ENCODE measurements at places on chromosomes 5 and 9.

- DNase-seq = no peak
Observed at GRCh38 chr5:60504342-60504741, 195.6 kb downstream of the DEPDC1B start.

GRCh38 chr9:91496351-91496750, 72.7 kb upstream of the NFIL3 start:
- DNase-seq = no peak

GRCh38 chr5:9288234-9288633, 257.6 kb downstream of the SEMA5A start:
- peak; percentile 79 for DNase-seq

- DNase-seq = peak; percentile 97
Observed at GRCh38 chr5:174535669-174536068, 188.7 kb upstream of the MSX2 start.

GRCh38 chr5:73095564-73096238, 24.7 kb upstream of the TMEM171 start:
- DNase-seq = no peak

- DNase-seq = no peak
Observed at GRCh38 chr5:159899067-159900049, 16.9 kb upstream of the ADRA1B start.

GRCh38 chr9:108019821-108020220, 530.3 kb upstream of the KLF4 start:
- no peak for DNase-seq

DNA sequence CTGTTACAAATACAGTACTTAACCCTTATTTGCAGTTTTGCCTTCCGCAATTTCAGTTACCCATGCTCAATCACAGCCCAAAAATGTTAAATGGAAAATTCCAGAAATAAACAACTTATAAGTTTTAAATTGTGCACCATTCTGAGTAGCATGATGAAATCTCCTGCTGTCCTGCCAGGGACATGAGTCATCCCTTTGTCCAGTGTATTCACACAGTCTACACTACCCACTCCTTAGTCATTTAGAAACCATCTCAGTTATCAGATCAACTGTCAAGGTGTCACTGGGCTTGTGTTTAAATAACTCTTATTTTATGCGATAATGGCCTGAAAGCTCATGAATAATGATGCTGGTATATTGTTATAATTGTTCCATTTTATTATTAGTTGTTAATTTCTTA, 95.8 kb downstream of the PLCXD3 start:
- peak; percentile 9 for DNase-seq

- DNase-seq = peak; percentile 92
Observed at GRCh38 chr5:181207214-181207959, 2.4 kb upstream of the TRIM7 start.

- no peak for DNase-seq
Observed at GRCh38 chr9:131234799-131235479, 41.4 kb downstream of the FAM78A start.

DNA sequence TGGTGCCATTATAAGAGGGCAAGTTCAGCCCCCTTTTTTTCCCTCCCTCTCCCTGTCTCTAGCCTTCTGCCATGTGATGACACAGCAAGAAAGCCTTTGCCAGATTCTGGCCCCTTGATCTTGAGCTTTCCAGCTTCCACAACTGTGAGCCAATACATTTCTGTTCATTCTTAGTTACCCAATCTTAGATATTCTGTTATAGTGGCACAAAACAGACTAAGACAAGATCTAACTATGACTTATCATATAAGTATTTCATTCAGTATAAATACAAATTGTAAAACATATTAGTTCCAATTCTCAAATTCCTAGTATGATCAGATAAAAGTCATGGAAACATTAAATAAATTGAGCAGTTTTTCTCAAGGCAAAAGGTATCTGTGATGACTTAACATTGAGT, 276.3 kb downstream of the COX7C start:
- DNase-seq = no peak

DNA sequence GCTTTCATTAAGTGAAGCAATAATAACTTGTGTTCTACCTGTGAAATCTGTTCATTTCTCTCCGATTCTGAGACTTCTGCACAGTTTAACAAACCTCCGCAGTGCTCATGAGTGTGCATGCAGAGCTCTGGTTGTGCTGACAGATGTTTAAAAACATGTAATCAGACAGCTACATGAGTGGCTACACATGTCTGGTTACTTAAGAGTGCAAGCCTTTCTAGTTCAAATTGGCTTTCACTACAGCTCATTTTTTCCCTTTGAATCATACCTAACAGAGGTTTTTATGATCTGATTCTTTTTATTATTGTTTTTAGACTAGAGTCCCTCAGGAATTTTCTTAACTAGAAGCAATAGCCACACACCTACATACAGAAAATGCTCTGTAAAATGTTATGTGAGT, 310.2 kb downstream of the ARRDC3 start:
- DNase-seq = no peak

- no peak for DNase-seq
Observed at GRCh38 chr5:59126016-59126707, 543.3 kb downstream of the RAB3C start.

DNA sequence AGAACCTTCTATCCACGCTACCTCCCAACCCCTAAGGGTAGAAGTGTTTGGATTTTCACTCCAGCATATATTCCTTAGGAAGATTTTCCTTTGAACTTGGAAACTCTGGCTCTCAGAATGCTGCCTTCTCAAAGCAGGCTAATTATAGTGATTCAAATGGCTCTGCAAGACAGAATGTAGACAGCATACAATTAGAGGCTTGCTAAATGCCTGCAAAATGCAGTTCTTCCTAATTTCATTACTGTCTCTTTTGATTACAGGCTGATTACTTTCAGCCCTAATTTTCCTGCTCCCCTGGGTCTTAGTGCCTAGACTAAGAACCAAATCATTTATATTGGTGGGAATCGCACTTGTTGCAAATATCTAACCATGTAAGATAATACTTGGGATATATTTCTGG, 50.8 kb downstream of the ANKDD1B start:
- no peak for DNase-seq

GRCh38 chr5:140567871-140568270, 3.2 kb downstream of the SLC35A4 start:
- no peak for DNase-seq

GRCh38 chr9:100206899-100207298, 107.9 kb downstream of the INVS start:
- no peak for DNase-seq
